Stimulated activated CD8-positive, alpha-beta memory T cell treated with anti-CD3 and anti-CD28 coated beads, Interleukin-7, amount 100 ng/mL, for 4 hours (primary cell): ENCODE measurements at places on chromosomes 2 and 18.

DNA sequence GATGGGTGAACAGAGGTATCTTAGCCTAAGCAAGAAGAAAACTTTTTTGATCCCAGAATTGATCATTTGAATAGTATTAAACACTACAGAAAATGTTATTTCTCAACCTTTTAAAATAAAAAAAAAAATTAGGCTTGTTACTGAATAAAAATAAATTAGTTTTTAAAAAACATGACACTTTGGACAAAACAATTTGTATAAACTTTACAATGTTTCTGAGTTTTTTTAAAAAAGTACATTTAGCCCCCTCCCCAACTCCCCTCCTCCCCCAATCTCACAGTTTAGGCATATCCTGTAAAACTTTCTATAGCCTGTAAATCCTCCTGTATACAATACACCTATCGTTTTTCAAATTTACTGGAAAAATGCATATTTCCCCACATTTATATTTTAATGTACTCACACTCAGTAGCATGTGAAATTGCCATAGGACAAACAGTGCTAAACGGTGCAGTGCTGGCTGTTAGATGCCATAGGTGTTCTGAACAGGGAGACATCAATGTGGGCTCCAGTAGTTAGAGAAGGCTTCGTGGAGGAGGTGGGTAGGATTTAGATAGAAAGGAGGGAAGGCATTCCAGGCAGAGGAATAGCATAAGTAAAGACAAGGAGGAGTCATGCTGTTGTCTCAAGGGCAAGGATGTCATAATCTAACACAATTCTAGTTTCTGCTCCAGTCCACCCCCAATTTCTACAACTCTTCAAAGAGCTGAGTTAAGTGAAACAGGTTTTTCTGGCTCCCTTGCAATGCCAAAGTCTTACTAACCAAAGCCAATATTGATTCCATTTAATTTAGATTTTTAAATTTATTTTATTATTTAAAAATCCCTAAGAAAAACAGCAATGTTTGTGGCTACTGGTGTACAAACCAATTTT is 50.9 kb downstream of the SP3 start:
- DNase-seq = no peak

- no peak for DNase-seq
Observed at GRCh38 chr2:649426-650342, 27.5 kb downstream of the TMEM18 start.

GRCh38 chr2:88350331-88351248 is 101.9 kb downstream of the FOXI3 start:
- peak; percentile 21 for DNase-seq

DNA sequence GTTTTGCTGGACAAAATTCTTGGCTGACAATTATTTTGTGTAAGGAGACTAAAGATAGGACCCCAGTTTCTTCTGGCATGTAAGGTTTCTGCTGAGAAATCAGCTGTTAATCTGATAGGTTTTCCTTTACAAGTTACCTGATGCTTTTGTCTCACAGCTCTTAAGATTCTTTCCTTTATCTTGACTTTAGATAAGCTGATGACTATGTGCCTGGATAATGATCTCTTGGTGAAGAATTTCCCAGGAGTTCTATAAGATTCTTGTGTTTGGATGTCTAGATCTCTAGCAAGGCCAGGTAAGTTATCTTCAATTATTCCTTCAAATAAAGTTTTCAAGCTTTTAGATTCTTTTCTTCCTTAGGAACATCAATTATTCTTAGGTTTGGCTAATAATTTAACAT is 534.8 kb upstream of the LRRTM4 start:
- no peak for DNase-seq

DNA sequence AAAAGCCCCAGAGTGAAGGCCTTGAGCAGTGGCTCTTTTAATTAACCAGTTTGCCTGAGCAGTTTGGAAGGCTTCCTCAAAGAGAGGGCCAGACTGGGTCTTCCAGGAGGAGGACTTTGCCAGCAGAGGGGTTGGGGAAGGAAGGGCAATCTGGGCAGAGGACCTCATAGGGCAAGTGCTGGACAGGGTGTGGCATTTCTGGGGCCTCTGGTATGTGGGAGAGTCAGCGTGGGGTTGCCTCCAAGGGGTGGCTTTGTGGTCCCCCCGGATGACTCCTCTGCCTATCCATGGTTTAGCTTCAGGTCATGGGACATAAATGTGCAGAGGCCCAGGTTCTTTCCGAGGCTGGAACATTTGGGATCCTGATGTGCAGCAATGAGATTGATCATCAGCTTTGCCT is 12.6 kb downstream of the GLI2 start:
- no peak for DNase-seq
